ENCODE measurements at places on chromosomes 7 and 10.

DNA sequence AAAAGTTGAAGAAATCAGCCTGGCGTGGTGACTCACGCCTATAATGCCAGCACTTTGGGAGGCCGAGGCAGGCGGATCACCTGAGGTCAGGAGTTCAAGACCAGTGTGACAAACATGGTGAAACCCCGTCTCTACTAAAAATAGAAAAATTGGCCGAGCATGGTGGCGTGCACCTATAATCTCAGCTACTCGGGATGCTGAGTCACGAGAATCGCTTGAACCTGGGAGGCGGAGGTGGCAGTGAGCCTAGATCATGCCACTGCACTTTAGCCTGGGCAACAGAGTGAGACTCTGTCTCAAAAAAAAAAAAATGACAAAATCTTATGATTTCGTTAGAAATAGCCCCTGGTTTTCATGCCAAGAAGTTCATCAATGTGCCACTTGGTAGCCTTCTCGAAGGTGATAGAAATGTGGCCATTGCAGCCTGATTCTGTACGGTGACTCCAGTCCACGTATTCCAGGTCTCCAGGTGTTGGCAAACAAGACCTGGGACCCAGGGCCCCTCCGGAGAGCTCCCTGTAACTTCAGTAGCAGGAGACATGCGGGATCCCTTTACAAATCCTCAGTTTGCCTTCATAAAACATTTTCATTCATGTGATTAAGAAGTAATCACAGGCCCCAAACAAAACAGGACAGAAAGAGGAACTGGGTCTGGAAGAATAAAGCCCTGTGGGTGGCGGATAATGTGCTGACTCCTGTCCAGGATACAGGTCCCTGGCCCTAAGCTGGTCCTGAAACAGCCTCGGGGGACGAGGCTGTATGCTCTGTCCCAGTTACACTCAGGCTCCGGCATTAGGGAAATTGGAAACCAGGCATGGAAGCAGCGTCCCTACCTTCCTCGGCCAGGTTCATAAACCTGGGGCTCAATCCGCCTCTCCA is 207.3 kb upstream of the SH2B2 start:
- DNase-seq, result no peak

- DNase-seq, result peak; percentile 73
Observed at GRCh38 chr10:5094265-5095205, at the start of gene AKR1C3. TSS of gene AKR1C3 (plus strand) at chr10:5094414. CDS start at chr10:5094445, 31 bp downstream.

GRCh38 chr7:156640949-156641485 is 443 bp downstream of the RNF32 start:
- DNase-seq, result peak; percentile 38

- DNase-seq, result no peak
Observed at GRCh38 chr7:155193716-155194115, 104.0 kb upstream of the INSIG1 start.

- DNase-seq, result peak; percentile 87
Observed at GRCh38 chr10:5876181-5876768, 13.4 kb downstream of the ANKRD16 start.

DNA sequence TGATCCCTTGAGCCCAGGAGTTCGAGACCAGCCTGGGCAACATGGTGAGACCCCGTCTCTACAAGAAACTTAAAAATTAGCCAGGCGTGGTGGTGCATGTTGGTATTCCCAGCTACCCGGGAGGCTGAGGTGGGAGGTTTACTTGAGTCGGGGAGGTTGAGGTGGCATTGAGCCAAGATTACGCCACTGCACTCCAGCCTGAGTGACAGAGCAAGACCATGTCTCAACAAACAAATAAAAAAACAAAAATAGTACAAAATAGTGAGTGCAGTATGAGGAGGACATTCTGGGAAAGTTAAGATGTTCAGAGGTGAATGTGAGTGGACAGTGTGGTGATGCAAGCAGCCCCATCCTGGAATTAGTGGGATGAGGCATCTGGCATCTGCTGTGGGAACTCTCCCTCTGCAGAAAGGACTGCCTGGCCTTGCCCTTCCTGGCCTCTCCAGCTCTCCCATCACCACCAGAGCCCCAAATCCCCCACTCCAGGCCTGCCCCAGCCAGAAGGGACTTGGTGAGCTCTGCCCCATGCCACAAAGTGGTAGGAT is 96.6 kb upstream of the PARD3 start:
- DNase-seq, result peak; percentile 51

GRCh38 chr7:135965602-135966001 is 11.6 kb downstream of the MTPN start:
- DNase-seq, result no peak

GRCh38 chr10:131031346-131031745 is 280.2 kb downstream of the TCERG1L start:
- no peak for DNase-seq

- peak; percentile 33 for DNase-seq
Observed at GRCh38 chr7:1193593-1194424, 33.8 kb upstream of the ZFAND2A start.

DNA sequence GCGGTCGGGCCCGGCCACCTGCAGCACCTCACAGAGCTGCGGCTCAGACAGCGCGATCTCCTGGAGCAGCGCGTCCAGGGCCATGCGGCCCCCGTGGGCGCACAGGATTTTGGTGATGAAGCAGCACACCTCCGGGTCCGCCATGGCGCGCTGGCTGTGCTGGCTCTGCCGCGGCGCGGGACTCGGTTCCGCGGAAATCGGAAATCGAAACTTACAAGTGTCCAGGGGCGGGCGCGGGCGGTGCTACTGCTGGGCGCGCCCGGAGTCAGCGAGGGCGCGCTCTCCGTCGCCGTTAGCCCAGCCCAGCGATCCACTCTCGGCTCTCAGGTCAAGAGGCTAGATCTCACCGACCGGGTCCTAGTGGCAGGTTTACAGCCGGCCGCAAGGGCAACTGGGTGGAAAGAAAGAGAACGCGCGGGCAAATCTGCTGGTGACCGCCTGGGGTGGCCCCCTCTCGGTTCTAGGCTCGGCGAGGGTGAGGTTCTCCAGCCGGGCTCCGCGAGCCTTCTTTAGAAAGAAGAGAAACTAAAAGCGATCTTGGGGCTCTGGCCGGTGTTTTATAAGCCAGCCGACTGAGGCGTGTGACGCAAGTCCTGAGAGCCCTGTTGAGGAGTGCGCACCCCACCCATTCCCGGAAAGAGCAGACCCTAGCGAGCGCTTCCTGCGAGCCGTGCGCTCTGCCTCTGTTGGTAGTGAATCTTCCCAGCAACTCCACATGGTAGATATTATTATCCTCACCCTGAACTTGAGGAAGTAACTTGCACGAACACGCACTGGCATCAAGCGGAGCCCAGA is at the start of gene ZC3HAV1:
ZC3HAV1 (minus strand) TSS at position 533 of the 795 bp plus-strand sequence; CDS start at position 144, 389 bp downstream.
- peak; percentile 97 for DNase-seq

DNA sequence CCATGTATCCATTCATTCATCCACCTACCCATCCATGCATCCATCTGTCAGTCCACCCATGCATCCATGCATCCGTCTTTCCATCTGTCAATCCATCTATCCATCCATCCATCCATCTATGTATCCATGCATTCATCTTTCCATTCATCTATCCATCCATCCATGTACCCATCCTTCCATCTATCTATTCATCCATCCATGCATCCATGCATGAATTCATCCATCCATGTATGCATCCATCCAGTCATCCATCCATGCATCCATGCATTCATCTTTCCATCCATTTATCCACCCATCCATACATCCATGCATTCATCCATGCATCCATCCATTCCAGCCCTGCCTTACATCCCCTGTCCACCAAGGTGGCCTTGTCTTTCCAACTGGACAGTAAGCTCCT is 45.7 kb downstream of the SORCS3 start:
- DNase-seq, result no peak

DNA sequence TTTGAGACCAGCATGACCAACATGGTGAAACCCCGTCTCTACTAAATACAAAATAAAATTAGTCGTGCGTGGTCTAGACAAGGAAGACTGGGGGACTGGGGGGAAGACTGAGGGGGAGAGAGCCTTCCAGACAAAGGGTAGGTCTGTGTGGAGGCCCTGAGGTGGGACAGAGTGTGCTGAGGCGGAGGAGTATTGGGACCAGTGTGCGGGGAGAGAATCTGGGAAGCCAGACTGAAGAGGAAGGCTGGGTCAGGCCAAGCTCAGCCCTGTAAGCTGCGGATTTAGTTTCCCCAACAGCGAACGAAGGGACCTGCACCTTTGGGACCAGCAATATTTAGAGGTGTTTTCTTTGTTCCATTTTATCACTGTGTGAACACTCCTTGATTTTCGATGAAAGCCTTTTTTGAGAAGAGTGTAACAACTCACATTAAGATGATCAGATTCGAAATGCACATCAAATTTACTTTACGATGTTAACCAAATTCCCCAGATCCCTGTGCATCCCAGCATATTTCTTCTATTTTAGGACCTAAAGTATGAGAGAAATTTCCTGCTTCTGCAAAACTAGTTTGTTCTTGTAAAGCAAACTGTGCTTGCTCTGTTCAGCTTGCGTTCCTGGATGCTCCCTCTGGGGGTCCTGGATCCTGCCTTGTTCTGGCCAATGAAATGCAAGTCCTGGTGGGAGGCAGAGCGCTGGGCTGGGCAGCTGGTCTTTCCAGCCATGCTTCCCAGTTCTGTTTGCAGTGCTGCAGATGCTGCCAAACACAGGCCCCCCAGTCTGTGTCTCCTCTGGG is 39.4 kb downstream of the PLAU start:
- no peak for DNase-seq

- DNase-seq, result no peak
Observed at GRCh38 chr7:93218997-93219827, 7.1 kb downstream of the HEPACAM2 start.

DNA sequence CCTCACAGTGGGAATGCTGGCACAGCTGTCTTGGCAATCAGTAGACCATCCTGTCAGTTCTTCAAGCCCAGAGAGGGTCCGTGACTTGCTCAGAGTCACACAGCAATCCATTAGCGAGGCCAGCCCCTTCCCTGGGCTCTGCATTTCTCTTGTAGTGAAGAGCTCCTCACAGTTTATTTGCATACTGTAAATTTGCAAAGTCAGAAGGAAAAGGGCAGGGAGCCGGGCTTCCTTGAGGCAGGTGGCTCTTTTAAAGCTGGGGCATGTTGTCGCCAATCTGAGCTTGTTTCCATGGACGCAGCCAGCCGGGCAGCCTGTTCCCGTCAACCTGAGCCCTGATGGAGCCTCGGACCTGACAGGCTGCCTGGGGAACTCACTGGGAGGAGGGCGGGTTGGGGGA is 123.4 kb downstream of the CUX1 start:
- peak; percentile 45 for DNase-seq

- no peak for DNase-seq
Observed at GRCh38 chr10:35456784-35457183, 120.5 kb downstream of the CCNY start.

- peak; percentile 71 for DNase-seq
Observed at GRCh38 chr10:89337484-89337883, 9.7 kb downstream of the IFIT3 start.

DNA sequence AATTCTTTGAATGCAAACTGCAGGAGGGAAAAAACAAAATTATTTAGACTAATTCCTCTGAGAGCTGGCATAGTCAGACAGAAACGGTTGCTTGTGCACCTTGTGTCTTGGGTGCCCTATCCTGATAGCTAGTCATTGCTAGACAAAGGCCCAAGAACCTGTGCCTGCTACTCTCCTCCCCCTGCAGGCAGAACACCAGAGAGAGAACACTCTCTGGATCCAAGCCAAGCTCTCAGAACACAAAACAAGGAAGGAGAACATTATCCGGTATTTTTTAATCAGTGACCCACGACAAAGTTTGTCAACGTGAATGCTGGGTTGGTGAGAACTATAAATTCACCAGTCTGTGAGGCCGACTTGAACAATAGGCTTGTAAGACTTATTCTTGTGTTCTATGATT is 18.8 kb upstream of the PPP1R9A start:
- DNase-seq, result peak; percentile 4

GRCh38 chr10:126042906-126043305 is 146.5 kb downstream of the FANK1 start:
- no peak for DNase-seq

DNA sequence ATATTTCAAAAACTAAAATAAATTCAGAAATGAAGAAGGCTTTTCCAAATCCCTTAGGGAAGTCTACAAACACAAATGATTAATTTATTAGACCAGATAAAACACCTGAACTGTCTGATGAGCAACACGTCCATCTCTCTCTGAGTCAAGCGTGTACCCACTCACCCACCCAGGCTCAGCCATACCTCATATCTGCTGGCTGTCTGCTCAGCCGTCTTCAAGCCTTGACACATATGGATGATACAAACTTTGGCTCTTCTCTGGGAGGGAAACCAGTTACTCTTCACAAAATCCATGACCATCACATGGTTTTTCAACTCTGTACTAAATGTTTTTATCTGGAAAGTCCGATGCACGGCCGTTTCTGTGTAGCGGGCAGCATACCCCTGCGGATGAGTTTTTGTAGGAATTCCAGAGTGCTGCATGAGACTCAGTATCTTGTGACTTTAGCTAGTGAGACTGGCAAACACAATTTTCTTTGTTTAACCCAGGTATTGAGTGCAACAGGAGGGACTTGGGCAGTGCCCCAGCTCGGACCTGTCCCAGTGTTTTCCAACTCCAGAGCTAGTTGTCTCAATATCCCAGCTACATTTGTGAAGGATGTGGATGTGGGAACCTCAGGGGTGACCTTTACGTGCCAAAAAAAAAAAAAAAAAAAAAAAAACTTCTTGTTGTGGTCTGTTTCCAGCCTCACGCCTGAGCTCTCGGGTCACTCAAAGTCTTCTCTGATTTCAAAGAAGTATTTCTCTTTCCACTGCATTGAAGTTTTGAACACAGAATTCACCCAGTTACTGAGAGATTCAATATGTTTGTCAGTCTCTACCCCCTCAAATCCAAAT is at the start of gene C10orf90:
C10orf90 (minus strand) TSS at position 638 of the 839 bp plus-strand sequence; CDS start at position 425, 213 bp downstream.
- no peak for DNase-seq

DNA sequence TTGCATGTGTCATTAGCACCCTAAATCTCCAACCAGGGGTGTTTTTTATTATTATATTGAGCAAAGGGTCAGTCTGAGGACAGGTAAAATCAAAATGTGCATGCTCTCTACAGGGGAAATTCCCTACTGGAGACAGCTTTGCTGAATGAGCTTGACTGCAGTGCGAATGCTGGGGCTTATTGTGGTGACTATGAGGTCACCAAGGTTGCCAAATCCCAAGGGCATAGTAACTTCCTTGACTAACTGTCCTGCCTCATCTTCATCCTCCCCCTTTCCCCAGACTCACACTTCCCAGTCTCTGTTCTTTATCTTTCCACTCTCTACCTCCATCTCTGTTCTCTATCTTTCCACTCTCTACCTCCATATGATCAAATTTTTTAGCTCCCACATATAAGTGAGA is 22.9 kb upstream of the AOC1 start:
- no peak for DNase-seq

Data from fibroblast of villous mesenchyme (primary cell).